ENCODE measurements at places on chromosomes 4 and X.

GRCh38 chr4:39102297-39102696, 40.3 kb downstream of the KLHL5 start:
- DNase-seq = no peak

- DNase-seq = no peak
Observed at GRCh38 chr4:169013396-169013795, 3.3 kb upstream of the CBR4 start.

- DNase-seq = no peak
Observed at GRCh38 chr4:123891881-123892280, 495.3 kb downstream of the SPRY1 start.

- no peak for DNase-seq
Observed at GRCh38 chr4:173051716-173052115, 116.9 kb upstream of the GALNT7 start.

GRCh38 chr4:180152831-180153230, 2090.4 kb upstream of the TENM3 start:
- no peak for DNase-seq

- DNase-seq = no peak
Observed at GRCh38 chr4:128812442-128813235, 3.1 kb downstream of the JADE1 start.

DNA sequence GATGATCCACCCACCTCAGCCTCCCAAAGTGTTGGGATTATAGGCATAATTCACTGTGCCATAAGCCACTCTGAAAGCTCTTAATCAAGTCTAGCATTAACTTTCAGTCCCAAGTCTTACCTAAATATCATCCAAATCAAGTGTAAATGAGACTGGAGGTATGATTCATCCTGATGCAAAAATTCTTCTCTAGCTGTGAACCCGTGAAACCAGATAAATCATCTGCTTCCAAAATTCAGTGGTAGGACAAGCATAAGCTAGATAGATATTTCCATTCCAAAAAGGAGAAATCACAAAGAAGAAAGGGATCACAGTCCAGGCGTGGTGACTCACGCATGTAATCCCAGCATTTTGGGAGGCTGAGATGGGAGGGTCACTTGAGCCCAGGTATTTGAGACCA, 8.8 kb upstream of the TBC1D25 start:
- DNase-seq = no peak

GRCh38 chrX:37912304-37912703, 64.9 kb upstream of the DYNLT3 start:
- DNase-seq = no peak

DNA sequence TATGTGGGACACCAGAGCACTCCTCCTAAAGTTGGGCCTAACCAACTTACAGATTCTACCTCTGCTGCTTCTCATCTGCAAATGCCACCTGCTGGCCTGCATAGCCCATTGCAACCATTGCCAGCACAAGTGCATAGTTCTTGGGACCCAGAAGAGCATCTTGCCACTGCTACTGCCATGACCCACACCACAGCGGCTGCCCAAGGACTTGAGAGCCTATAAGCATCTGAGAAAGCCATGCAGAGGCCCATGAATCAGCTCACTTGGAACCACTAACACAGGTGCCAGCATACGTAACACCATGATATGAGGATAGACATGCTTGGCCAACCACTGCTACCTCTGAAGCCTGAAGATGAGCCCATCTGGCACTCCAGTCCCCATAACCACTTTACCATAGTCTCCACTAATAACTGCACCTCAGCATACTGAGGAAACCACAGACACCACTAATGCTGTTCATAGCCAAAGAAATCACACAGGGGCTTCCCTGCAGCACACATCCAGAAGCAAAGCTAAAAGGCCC, 258.1 kb upstream of the AGTR2 start:
- no peak for DNase-seq

GRCh38 chr4:137414802-137415201, 117.5 kb downstream of the PCDH18 start:
- DNase-seq = no peak

DNA sequence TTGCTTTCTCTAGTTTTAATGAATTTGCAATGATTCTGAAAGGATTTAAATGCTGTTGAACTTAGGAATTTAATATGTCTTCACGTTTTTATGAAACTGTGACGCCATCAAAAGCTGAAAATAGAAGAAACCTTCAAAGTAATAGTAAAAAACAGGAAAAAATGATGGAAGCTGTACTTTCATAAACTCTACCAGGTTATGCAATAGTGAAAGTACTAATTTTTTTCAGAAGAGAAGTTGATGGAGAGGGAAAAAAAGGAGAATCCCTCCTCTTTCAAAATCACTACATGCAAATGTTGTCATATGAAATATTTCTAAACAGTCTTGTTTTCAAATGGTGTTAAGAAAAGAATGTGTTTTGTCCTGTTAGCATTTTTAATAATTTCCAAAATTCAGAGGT, 73.6 kb downstream of the ZNF330 start:
- DNase-seq = no peak

DNA sequence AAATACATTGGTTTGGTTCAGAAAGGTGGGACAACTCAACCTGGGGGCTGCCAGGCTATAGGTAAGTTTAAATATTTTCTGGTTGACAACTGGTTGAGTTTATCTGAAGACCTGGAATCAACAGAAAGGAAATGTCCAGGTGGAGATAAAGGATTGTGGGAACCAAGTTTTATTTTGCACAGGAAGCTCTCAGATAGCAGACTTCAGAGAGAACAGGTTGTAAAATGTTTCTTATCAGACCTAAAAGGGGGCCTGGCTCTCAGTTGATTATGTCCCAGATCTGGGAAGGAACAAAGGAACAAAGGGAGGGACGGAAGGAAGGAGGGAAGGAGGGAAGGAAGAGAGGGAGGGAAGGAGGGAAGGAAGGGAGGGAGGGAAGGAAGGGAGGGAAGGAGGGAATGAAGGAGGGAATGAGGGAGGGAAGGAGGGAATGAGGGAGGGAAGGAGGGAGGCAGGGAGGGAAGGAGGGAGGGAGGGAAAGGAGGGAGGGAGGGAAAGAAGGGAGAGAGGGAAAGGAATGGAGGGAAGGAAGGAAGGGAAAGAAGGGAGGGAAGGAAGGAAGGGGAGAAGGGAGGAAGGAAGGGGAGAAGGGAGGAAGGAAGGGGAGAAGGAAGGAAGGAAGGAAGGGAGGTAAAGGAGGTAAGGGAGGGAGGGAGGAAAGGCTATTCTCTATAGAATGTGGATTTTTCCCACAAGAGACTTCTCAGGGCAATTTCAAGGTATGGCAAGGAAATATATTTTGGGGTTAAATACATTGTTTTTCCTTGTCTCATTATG, 186.7 kb downstream of the DHRSX start:
- DNase-seq = no peak

DNA sequence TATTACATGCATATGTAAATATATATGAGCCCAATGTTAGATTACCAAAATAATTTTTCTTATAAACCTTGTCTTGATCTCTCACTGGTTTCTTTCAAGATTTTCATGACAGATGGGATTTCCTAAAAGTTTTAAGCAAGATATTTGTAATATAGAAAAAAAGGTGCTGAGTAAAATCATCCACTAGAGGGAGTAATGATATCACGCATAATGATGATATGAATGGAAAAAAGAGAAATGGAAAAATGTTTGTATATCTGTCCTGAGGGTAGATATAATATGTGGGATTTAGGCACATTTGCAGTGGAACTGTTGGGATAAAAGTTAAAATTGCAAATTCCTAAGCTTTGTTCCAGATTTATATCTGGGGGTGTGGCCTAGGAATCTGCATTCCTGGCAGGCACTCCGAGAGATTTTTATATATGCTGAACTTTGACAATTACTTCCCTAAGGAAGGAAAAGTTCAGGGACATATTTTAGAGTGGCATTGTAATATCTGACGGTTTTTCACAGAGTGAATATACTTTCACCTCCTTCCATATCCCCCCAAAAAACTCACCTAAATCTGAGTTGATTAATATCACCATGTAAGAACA, 60.5 kb downstream of the TMA16 start:
- no peak for DNase-seq

DNA sequence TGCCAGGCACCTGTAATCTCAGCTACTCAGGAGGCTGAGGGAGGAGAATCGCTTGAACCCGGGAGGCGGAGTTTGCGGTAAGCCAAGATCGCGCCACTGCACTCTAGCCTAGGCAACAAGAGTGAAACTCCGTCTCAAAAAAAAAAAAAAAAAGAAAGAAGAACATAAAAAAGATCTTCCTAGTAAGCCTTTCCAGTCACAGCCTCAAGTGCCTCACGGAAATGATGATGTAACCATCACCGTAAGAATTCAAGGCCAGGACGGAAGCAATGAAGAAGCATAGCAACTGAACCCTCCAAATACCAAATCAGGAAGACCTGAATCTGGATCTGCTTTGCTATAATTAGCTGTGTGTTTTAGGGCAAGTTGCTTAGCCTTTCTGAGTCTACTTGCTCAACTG, 28.8 kb downstream of the RBM47 start:
- DNase-seq = no peak

DNA sequence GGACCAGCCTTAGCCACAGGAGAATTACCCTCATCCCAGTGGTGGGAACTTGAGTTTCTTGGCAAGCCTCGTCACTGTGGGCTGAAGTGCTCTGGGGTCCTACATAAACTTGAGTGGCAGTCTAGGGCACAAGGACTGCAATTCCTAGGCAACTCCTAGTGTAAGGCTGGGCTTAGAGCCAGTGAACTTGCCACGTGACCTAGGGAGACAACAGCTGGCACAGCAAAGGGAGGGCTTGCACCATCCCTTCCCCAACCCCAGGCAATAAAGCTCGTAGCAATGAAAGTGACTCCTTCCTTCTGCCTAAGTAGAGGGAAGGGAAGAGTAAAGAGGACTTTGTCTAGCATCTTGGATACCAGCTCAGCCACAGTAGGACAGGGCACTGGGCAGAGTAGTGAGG, 81.8 kb downstream of the TEX11 start:
- no peak for DNase-seq

DNA sequence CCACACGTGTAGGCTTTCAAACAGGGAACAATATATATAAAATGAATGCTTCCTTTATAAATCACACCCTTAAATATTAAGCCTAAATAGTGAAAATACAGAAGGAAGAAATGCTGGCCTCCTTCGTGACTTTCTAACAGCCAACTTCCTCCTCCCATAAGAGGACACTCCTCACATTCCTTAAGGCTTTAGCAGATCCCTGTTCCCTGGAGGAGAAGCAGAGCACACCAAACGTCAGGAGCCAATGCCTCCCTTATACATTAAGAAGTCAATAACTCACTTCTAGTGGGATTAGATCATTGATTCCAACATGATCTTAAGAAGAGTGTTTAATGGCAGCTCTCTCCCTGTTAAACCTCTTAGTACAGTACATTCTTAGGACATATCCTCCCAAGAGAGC, 108.4 kb upstream of the FAM241A start:
- no peak for DNase-seq

DNA sequence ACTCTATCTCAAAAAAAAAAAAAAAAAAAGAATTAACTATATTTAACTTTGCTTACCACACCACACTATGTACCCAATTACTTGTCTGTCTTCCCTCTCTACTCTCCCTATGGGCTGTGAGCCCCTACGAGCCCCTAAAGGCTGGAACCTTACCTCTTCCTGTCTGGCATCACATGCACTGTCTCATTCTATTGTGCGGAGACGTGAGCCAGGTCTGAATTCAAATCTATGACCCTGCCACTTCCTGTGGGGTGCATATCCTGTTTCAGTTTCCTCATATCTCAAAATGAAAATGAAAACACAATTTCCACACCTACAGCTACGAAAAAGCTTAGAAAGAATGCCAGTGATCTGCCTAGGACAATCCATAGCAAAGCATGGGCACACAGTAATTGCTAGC, 42.9 kb upstream of the HS3ST1 start:
- peak; percentile 17 for DNase-seq

- no peak for DNase-seq
Observed at GRCh38 chrX:23372220-23372902, 37.7 kb downstream of the PTCHD1 start.

DNA sequence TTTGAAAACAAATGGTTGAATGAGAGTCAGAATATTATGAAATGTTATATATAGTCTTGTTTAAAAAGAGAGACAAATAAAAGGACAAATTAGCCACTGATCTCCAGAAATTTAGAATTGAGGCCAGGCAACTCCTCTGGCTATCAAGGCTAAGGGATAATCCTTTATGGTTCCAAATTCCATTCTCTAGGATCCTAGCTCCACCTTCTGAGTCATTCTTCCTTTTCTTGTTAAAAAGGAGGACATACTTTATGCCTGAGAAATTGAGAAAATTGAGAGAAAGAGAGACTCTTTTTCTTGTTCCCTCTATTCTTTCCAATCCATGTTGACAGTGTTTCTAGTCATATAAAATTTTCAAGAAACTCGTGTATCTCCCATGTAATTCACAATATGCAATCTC, 1299.5 kb downstream of the FSTL5 start:
- no peak for DNase-seq

DNA sequence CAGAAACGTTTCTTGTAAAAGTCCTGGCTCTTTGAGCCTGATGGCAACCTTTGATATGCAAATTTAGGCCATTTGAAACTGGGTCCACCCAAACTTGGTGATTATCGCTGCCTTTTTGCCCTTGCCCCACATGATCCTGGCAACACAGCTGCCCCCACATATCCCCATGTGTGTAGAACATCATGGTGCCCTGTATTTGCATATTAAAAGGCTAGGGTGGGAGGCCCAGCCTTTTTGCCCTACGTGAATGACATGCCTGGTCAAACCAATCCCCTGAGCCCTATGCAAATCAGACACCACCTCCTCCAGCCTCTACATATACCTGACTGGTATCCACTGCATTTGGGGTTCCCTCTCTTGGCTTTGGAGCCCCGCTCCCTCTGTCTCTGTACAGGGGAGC, 202.4 kb downstream of the MAB21L2 start:
- no peak for DNase-seq

DNA sequence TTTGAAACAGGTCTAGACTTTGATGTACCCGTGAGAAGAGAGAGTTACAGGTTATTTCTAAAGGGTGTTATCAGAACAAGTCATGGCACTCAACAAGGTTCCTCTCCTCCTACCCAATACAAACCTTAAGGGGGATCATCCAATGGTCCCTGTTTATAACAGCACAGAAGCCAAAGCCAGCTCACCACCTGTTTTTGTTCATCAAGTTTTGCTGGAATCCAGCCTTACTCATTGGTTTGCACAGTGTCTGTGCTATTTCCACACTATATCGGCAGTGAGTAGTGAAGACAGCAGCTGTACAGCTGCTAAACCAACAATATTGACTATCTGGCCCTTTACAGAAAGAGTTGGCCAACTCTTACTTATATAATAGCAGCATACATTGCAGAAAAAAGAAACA, 262.1 kb upstream of the STS start:
- DNase-seq = no peak

DNA sequence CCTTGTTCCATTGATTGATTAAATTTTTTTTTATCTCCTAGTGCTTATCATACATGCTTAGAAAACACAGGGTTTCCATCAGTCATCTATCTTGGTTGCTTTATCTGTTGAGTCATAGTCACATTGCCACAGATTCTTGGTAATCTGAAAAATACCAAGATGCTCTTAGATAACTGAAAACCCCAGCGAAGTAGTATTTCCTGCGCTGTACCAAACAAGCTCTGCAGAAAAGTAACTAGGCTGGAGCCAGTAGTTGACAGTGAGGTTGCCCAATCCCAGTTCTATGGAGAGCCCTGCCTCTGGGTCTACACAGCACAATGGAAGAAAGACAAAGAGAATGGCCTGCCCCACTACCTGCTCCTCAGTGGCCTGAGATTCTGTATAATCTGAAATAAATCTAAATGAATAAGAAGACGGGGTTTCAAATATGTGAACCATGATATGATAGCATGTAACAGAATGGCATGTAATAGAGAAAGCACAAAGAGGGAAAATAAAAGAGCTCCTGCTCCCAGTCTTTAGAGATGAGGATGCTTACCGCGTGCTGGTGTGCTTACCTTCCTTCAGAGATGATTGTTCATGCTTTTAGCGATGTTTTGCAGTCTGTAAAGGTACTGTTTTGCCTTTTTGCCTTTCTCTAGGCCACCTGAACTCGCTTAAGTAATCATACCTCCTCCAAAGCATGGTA, 55.3 kb upstream of the RAPGEF2 start:
- DNase-seq = no peak
